Smooth muscle cell of the pulmonary artery (primary cell): ENCODE measurements at places on chromosomes 1 and 21. TPM values are rescaled to one million over a fixed set of nuclear protein-coding genes. Genes with fewer than 3 reads are reported as not detected.

SPRR5 gene
- not detected in 2 replicates for total RNA-seq

TMPRSS2 gene
- not detected in 2 replicates for total RNA-seq

RIMKLA gene
- total RNA-seq: under 0.01 and 0.20 TPM in 2 replicates

HAX1 gene
- total RNA-seq: 64.9 and 69.5 TPM in 2 replicates

EPHA2 gene
- 34.7 and 76.8 TPM in 2 replicates for total RNA-seq
